CD8-positive, alpha-beta memory T cell (primary cell): ENCODE measurements at places on chromosomes 7 and 10.

- DNase-seq = no peak
These were observed 8.4 kb upstream of the TMEM254 start for GRCh38 chr10:80070057-80070456.

DNA sequence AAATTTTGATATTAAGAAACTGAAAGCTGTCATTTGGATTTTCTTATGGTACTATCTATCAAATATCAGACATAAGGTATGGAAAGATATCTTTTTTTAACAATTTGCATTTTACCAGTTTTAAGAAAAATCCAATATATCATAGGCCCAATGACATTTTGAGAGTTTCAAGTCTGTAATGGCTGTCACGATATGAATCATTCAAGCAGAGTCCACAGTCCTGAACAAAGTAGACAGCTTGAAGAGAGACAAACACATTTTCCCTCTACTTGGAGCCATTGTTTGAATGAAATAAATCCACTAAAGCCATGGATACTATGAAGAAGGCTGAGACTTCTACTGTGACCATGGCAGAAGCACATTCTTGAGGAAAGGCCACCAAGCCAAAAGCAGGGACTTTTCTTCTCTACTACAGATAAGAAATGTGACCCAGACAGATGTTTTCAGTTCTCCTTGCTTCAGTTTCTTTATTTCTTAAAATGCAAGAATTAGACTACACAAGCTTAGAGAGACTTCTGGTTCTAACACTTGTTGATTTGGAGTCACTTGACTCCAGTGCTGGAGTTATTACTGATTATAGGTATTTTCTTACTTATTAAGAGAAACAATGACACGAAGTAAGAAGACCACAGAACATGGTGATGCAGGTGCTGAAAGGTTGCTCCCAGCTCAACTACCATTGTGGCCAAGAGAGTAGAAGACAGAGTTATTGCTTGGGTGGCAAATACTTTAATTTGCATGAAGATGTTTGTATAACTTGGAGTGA is 429.1 kb downstream of the KIF20B start:
- DNase-seq = no peak

DNA sequence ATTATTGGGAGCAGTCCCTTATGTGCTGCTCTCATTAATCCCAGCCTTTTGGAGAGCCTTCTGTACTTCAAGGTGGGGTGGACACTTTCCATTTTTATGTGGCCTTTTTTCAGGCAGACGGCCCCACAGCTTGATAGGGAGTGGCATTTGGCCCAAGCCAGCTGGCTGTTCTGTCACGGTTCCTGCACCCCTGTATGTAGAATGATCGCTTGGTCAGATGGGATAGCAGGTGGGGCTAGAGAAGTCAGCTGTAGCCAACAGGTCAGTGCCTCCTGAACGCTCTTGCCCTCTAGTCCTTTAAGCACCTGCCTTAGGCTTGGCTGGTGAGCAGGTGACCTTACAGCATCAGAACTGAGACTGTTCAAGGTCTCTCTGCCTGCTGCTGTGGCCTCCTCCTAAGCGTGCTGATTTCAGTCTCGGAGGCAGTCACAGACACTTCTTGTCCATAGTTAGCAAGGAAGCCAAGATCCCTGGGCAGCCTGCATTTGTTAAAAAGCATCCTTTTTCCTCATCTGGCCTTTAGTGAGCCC is 95.3 kb downstream of the LRRC4 start:
- DNase-seq = no peak

DNA sequence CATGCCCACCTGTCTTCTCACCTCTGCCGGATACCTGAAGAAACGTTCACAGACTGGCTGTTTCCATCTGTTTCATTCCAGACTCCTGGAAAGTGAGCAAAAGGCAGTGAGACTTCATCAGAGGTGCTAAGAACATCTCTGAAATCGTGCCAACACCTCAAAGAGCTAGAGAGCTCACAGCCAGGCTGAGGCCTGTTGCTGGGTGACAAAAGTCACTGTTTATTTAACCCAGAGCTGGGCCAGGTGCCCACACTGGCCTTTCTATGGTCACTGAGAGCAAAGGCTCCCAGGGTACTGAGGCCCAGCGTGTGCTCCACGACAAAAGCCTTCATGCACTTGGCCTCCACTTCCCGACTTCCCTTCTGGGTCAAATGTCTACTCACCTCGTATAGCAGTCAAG is 3.7 kb upstream of the NANOS1 start:
- DNase-seq = no peak

DNA sequence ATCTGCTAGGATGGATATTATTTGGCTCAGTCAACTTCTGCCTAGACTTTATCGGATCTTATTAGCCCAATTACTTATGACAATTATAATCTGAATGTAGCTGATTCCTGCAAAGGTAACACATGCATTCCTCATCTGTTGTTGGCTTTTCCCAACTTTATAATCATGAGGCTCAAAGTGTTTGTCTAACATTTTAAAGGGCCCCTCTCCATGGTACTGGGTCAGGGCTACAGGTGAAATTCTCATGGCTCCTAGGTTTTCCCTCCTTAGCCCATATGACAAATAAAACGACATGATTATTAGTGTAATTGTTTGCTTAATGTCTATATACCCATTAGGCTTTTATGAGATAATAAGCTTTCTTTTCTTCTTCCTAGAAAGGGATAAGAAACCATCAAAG is 4.2 kb upstream of the LRGUK start:
- no peak for DNase-seq

DNA sequence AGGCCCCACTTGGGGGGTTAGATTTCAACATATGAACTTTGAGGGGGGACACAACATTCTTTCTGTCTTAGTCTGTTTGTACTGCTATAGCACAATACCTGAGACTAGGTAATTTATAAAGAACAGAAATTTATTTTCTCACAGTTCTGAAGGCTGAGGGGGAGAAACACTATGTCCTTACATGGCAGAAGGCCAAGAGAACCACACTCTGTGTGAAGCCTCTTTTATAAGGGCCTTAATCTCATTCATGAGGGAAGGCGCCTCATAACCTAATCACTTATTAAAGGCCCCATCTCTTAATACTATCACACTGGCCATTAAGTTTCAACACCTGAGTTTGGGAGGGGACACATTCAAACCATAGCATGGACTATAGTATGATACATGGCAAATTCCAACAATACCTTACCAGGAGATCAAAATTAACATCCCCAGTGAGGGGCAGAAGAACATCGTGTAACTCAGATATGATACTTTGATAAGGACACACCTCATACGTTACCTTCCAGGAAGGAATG is 9.3 kb upstream of the PDLIM1 start:
- DNase-seq = no peak

- DNase-seq = no peak
These were observed 55.8 kb downstream of the FIGNL1 start for GRCh38 chr7:50394315-50394714.

DNA sequence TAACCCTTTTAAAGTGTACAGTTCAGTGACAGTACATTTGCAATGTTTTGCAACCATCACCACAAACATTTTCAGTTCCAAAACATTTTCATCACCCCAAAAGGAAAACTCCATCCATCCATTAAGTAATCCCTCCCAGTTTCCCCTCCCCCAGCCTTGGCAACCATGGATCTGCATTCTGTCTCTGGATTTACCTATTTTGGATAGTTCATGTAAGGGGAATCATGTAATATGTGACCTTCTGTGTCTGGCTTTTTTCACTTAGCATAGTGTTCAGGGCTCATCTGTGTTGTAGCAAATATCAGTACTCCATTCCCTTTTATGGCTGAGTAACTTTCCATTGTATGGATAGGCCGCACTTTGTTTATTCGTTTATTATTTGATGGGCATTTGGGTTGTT is 13.0 kb downstream of the PALD1 start:
- no peak for DNase-seq

DNA sequence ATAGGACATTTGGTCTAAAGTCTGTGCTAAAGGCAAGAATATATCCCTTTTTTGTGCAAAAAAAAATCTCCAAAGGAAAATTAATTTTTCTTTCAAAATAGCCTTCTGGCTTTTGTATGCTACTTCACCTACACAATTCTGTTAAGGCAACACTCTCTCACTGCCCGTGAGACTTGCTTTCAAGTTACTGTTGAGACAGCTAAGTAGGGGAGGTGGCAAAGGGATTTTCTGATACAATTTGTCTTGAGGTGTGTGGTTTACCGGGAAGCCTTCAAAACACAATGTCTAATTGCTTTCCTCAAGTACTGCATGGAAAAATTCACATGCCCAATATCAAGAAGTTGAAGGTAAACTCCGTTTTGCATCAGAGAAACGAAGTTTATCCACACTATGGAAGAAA is 50.8 kb upstream of the RSU1 start:
- no peak for DNase-seq

DNA sequence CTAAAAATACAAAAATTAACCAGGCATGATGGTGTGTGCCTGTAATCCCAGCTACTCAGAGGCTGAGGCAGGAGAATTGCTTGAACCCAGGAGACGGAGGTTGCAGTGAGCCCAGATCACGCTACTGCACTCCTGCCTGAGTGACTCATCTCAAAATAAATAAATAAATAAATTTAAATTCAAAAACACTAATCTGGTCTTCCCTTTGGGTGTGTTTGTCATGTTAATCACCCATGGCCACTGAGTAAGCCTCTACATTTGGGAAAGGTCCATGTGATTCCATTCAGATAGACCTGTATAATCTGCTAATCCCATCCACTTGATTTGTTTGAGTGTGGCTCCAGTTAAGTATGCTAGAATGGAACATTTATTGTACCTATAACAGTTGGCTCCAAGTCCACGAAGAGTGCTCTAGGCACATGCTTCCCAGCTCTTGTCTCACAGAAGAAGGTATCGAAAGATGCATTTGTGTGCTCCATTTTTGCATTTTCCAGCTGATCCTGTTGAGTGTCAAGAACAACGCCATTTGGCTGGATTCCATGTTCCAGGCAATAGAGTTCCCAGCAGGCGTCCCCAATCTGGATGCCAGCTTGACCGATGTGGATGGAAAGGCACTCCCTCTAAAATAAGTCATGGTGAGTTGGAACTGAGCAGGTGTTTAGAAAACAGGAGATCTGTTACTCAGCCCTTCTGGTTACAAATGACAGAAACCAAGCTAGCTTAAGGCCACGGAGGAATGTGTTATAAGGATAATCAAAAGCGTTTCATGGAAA is 4.0 kb downstream of the TUBAL3 start:
- DNase-seq = no peak

- DNase-seq = no peak
These were observed 221.7 kb downstream of the PHTF2 start for GRCh38 chr7:78020136-78020873.

DNA sequence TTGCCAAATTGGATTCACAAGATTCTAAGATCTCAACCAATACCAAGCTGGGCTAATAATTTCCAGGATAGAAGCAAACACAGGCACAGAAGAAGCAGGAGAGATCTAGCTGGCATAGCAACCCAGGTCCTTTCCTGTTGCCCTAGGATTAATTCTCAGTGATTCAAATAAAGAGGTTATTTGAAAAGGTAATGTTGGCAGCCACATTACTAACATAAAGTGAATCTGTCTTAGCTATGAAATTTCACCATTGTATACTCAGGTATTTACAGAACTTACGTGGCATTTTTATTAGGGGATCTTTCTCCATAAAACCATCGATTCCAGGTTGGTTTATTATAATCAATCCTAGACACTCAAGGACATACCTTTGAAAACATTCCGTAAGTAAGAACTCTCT is 379.3 kb upstream of the POM121L12 start:
- DNase-seq = no peak

GRCh38 chr7:2072042-2072441 is 160.7 kb downstream of the MAD1L1 start:
- no peak for DNase-seq

DNA sequence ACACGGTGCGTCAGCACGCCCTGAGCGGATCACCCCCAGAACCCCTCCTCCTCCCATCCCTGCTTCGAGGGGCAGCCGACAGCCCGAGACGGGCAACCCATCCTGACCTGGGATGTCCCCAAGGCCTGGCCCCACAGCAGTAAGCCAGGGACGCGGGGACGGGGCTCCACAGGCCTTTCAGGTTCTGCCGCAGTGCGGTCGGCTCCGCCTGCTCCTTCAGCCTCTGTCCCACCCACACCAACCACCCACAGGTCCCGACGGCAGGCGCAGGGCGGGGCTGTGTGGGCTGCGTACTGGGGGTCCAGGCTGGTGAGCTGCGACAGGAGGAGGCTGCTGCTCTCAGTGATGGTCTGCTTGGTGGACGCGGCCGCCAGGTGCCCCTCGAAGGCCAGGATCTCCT is 16.7 kb downstream of the INTS1 start:
- no peak for DNase-seq

- DNase-seq = no peak
These were observed 139.4 kb downstream of the MAD1L1 start for GRCh38 chr7:2093215-2093842.

DNA sequence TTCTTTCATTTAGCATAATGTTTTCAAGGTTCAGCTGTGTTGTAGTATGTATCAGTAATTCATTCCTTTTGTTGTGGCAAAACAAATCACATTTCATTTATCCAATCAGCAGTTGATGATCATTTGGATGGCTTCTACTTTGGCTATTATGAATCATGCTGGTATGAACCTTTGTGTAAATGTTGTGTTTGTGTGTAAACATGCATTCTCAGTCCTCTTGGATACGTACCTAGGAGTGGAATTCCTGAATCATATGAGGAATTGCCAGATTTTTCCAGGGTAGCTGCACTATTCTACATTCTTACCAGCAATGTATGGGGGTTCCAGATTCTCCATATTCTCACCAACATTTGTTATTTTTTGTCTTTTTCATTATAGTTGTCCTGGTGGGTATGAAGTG is 578.5 kb upstream of the MKI67 start:
- DNase-seq = no peak

- DNase-seq = no peak
These were observed 1.4 kb downstream of the ETV1 start for GRCh38 chr7:13988065-13988464.

DNA sequence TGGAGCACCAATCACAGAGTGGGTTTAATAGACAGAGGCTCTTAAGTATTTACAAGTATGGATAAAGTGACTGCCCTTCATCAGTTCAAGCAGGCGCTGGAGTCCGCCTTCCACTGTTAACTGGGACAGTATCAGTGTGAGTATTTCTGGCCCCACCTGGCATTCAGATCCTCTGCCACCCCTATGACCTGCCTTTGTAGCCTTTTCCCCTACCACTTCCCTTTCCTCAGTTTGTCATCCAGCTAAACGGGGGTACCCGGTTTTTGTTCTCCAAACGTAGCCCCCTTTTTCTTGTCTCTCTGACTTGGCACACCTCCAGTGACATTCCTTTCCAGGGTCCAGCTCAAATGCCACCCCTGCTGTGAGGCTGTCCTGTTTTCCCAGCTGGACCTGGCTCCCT is 134.4 kb downstream of the SNX10 start:
- no peak for DNase-seq

DNA sequence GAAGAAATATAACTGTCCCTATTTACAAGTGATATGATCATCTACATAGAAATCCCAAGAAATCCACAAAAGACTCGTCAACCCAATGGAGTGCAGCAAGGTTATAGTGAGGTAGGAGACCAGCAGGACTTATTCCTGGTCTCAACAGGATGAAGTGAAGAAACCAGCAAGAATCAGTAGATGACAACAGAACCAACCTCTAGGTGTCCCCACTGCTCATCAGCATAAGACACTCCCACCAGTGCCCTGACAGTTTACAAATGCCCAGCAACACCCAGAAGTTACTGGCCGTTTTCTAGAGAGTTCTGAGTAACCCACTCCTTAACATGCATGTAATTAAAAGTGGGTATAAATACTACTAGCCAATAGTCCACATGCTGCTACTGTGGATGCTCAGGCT is 470.5 kb upstream of the LRRTM3 start:
- no peak for DNase-seq
